ENCODE measurements at places on chromosomes 5 and 9.

- DNase-seq, result no peak
Observed at GRCh38 chr9:131422241-131422792, 28.4 kb downstream of the PRRC2B start.

DNA sequence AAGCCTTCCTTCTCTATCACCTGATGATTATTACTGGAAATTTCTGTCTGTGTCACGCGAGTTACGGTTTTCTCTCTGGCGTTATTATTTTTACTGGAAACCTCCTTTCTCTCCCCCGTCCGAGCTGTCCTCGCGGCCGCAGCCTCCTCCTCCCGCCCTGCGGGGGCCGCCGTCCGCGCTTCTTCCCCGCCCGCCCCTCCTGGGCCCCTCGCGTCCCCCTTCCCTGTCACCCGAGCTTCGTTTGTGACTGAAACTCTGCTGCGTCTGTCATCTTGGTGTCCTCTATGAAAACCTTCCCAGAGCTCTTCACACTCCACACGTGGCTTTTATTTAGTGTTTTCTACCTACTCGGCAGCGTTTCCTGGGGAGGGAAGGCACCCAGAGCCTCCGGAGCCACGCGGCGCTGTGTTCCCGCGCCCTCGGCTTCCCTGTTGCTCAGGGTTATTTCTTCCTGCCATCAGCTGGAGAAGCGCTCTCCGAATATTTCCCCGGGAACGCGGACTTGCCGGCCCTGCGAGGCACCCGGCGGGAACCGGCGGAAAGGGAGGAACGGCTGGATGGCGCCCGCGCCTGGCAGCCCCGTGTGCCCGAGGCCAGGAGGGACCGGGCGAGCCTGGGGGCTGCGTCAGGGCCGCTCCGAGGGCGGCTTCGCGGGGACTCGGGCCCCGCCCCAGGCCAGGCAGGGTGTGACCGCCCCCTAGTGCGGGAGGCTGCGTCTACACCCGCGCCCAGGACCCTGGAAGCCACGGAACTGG, 33.9 kb downstream of the TRIP13 start:
- DNase-seq, result peak; percentile 56

DNA sequence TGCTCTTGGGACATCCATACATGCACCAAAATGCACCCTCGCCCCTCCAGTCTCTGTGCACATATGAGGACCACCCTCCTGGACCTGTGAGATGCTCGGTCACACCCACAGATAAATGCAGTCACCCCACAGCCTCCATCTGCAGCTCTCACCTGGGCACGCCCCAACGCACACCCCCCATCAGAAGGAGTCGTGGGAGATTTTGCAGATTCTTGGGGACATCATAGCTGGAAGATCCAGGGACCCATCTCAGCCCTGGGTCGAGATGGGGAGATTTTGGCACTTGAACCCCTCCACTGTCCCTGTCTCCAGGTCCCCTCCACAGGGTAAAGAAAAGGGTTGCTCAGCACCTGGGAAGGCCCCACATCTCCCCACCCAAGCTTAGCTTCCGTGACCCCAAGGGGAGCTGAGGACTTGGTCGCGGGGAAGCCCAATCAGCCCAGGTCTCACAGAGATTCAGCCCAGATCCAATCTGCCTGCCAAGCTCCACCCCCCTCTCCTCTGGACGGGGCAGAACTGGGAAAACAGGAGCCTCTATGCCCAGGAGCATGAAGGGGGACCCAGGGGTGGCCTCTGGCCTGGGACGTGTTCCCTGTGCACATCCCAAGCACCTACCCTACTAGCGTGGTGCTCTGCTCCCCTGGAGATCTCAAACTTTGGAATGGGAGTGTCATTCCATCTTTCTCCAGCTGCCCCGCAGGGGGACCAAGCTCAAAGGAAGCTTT, 89.2 kb upstream of the LMX1B start:
- no peak for DNase-seq

- DNase-seq, result no peak
Observed at GRCh38 chr5:83475391-83475863, 3.9 kb downstream of the VCAN start.

- no peak for DNase-seq
Observed at GRCh38 chr9:5593904-5594303, 35.0 kb upstream of the RIC1 start.

DNA sequence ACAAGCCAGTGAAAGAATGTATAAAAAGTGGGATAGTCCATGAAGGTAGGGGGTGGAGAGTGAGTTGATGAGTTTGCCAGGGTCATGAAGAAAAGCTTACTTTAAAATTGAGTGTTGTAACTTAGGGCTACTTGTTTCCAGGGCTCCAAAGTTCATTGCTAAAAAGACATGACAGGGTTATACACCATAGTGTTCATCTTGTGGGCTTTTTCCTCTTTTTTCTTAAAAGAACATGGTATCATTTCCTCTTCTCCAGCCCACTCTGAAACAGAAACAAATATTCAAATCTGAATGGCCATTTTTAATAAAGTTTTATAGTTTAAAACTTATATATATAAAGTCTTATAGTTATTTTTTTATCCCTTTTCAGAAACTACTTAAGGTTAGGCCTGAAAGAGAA, 115.7 kb upstream of the SMC2 start:
- DNase-seq, result no peak

GRCh38 chr5:81164936-81165335, 68.2 kb upstream of the CKMT2 start:
- no peak for DNase-seq

DNA sequence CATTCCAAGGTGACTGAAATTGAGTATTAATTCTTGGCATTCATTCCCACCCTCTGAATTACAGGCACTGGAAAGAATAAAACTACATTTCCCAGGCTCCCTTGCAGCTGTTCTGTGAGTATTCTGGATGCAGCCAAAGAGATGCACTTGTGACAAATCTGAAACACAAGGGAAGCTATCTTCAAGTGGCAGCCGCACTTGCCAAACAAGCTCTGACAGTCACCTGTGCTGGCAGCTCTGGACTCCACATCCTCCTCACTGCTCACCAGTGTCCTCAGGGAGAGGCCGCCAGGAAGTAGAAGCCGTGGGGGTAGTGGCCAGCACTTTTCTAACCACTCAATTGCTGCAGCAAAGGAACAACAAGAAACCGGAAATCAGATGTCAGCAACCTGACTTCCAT, 275.0 kb downstream of the NR2F1-AS1 start:
- no peak for DNase-seq

GRCh38 chr5:69530561-69531405, 29.2 kb upstream of the GTF2H2C start:
- DNase-seq, result no peak

GRCh38 chr9:112411626-112412027, 31.7 kb downstream of the HSDL2 start:
- DNase-seq, result no peak

- DNase-seq, result no peak
Observed at GRCh38 chr5:40853632-40854192, 12.5 kb downstream of the CARD6 start.

DNA sequence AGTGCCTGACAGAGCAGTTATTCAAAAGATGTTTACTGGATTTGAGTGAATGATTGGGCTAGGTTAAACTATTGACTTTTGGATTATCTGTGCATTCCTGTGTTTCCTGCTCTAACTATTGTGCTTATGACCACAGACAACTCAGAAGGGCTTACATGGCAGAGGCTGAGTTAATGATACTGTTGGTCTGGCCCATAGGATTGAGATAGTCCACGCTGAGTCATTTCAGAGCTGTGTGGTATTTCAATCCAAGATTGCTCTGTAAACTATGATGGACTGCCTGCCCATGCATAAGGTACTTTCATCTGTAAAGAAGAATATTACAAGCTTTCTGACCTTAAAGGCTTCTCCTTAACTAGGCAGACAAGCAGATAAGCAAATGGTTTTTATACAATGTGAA, 49.1 kb upstream of the SLIT3 start:
- no peak for DNase-seq

- DNase-seq, result peak; percentile 55
Observed at GRCh38 chr5:41869151-41869723, 988 bp downstream of the OXCT1 start.

DNA sequence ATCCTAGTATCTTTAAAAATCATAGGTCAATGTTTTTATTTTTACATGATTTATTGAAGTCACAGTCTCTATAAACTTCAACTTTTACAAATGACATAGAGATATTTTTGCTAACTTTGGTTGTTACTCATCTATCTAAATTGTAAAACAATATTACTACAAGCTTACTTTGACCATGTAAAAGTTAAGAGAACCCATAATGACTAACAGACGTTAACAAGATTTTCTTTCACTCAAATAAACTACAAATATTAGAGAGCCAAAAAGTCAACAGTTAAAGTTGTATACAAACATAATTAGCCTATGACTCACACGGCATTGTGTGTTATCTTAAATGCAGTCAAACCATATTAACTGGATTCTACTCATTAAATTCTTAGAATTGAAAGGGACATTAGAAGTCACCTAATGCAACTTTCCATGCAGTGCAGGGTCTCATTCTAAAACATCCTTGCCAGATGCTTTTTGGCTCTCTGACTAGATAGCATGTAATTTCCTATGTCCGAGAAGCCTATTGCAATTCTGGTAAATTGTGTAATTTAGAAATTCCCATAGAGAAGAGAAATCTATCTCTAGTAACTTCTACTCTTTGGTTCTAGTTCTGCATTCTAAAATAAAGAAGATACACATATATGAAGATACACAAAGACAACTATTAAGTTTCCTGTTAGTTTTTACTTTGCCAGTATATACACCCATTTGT, 42.2 kb upstream of the UGT3A2 start:
- DNase-seq, result no peak

GRCh38 chr9:6896562-6896961, 138.8 kb downstream of the KDM4C start:
- DNase-seq, result no peak

DNA sequence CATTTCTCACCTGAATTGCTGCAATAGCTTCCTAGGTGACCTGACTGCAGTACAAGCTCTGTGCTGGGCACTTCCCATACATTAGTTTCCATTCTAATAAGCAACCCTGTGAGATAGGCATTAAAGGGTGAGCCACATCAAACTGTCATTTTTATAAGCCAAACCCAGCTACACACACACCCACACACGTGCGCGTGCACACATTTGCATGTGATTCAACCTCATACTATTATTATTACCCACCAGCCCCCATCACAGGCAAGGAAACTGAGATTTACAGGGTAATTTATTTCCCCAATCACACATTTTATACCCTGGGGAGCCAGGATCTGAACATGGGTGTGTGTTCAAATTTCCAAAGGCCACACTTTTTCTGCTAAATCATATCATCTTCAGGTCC, 93.6 kb downstream of the TTLL11 start:
- DNase-seq, result no peak

DNA sequence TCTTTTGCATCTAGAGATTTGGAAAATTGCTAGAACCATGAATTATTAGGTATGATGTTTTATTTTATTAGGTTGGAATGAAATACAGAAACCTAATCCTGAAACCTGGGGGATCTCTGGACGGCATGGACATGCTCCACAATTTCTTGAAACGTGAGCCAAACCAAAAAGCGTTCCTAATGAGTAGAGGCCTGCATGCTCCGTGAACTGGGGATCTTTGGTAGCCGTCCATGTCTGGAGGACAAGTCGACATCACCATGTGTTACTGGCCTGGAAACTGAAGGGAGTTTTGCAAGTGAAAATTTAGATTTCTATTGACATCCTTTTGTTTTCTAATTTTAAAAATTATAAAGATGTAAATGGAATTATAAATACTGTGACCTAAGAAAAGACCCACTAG, 100.7 kb downstream of the NLN start:
- DNase-seq, result no peak

DNA sequence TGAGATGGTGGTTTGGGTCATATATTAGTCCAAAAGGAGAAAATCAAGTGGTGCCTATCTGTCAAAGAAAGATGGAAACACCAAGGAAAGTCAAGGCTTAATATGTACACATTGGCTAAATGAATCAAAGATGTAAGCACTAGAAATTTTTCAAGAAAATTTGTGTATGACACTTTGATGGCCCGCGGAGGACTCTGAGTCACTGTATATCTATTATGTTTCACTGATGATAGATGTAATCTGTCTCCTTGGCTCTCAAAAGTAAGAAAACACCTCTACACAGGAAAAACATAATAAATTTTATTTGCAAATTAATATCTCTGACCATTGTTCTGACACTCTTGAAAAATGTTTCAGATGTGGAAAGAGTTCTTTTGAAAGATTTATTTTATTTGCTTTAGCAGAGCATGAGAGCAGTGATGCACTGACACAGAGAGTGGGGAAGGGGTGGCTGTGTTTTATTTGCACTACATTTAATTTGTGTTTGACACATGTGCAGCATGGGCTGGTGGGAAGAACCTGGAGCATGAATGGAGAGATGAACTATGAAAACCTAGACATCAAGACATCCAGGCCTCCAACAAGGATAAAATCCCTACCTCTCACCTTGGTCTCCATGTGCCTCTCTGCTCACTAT, 180.8 kb upstream of the GAS1 start:
- no peak for DNase-seq

GRCh38 chr9:132588501-132589147, 6.2 kb downstream of the BARHL1 start:
- DNase-seq, result no peak

GRCh38 chr5:140840978-140841962, at the start of gene PCDHA8:
Gene PCDHA8, plus strand, starts transcription at chr5:140841187. Its CDS starts 135 bp downstream, at chr5:140841322.
- peak; percentile 76 for DNase-seq

GRCh38 chr9:36136894-36137391, 410 bp downstream of the GLIPR2 start:
- DNase-seq, result no peak

- no peak for DNase-seq
Observed at GRCh38 chr5:28301712-28302111, 1263.3 kb upstream of the CDH9 start.

DNA sequence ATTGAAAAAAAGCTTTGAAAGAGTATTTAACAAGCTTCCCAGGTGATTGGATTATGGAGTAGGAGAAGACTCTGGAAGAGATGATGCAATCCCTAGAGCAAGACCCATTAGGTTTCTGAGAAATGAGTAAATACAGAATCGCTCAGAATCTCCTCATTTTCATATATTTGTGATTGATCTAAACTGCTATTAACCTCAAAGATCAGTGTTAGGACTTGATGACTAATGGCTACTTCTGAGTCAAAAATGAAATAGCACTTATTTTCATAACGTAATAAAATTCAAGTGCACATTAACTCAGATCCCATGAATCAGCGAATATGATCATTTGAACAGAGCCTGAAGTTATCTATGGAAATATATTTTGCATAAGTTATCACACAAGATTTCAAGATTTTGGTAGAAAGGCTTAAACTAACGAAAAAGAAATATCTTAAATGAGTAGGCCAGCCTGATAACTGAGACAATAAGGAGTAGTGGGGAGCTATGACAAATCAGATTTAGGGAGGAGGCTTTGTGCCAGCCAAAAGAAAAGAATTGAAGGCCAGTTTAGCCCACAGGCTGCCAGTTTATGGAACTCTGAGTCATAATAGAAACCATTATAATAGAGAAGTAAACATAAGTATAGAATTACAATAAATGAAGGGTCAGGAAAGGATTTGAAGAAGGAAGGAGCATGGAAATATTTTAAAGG, 106.7 kb upstream of the OSMR start:
- no peak for DNase-seq

- DNase-seq, result no peak
Observed at GRCh38 chr5:134935711-134936602, 31.0 kb downstream of the PCBD2 start.

DNA sequence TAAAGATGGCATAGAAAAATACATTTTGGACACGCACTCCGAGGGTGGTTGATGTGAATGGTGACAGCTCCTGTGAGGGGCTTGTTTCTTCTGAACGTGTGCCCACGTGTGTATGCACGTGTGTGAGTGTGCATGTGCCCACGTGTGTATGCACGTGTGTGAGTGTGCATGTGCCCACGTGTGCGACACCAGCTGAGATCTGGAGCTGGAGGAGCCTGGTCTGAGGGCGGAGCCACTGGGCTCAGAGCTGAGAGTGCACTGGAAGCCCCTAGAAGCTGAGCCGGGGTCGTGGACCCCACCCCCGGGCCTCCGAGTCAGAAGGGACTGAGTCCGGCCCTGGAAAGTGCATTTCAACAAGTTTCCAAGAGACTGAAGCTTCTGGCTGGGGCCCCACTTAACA, 282.5 kb upstream of the IRX4 start:
- no peak for DNase-seq
